Stromal cell of bone marrow (primary cell): ENCODE measurements at places on chromosomes 5 and 9.

DNA sequence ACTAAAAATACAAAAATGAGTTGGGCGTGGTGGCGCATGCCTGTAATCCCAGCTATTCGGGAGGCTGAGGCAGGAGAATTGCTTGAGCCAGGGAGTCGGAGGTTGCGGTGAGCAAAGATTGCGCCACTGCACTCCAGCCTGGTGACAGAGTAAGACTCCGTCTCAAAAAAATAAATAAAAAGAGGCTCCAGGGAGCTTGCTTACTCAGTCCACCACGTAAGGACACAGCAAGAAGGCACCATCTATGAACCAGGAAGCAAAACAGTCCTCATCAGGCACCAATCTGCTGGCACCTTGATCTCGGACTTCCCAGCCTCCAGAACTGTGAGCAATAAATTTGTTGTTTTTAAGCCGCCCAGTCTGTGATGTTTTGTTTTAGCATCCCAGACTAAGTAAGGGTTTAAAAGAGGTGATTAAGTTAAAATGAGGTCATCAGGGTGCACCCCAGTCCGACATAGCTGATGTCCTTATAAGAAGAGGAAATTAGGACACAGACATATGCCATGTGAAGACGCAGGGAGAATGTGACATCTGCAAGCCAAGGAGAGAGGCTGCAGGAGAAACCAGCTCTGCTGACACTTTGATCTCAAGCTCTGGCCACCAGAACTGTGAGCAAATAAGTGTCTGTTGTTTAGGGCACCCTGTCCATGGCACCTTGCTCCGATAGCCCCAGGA lies 45.9 kb downstream of the C9orf50 start:
- DNase-seq: peak; percentile 39

DNA sequence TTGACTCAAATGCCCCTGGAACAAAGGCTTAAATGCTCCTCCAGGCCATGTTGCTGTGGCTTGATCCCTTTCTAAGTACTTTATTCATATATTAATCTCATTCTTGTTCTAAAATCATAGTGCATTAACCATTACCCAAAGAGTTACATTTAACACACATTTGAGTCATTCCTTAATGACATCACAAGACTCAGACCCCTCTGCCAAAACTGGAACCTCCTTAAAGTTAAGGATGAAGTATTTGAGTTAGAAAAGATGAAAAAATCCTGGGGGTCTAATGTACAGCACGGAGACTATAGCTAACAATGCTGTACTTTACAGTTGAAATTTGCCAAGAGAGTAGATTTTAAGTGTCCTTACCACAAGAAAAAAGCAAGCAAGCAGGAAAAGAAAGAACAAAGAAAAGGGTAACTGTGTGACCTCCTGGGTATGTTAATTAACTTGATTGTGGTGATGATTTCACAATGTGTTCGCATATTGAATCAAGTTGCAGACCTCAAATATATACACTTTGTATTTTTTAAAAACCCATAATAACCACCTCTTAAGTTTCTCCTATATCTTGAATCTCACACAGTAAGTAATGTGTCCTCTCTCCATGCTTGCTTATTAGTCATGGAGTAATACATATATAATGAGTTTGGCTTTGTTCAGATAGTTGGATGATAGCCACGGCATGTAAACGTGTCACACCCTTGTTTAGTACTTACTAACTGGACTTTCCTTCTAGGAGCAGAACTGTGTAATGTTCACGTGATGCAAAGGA lies 376.9 kb downstream of the SEMA5A start:
- DNase-seq: no peak

DNA sequence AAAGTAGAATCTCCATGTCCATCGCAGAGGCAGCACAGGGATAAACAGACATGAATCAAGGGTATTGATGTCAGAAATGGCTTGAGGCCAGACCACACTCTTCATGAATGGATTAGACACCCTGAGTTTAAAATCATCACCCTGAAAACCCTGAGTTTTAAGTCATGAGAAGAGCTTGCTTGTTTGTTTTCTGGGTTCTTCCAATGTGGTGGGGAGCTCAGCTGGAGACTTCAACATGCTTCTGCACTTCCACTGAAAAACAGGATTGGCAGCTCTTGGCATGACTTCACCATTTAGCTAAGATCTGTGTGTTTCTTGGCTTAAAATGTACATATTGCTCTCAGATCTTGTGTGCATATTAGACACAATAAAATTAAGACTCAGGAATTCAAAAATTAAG lies 9.8 kb downstream of the GCNT4 start:
- DNase-seq: no peak

DNA sequence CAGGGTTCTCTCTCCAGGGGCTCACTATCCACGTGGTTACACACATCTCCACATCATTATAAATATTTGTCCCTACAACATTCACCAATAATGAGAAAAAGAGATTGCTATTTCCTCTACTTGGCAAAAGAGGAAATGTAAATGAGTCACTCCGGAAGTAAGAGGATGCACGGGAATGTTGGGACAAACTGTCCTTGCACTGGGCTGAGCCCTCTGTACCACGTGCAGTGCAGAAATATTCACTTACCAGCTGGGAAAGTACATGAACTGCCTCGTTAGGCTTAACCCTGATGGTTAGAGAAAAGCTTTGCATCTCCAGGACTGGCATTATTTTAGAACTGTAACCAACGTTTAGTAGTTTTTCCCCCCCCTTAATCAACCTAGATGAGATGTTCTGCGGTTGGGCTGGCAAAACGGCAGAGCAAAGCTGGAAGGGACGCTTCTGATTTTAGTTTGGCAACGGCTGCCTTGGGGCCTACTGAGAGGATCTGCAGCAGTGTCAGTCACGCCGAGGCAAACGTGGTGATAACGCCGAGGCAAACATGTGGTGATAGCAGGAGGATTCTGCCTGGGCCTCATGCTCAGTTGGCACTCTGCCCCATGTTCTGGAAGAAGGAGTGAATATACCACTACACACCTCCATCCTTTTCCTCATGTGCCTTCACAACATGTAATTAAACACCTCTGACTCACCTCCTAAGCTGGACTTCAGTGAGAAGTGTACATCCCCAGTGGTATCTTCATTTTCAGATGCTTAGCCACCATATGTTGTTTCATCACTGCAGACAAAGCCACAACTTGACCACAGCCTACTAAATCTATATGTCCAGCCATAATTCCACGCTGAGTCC lies 661.4 kb upstream of the KLF4 start:
- DNase-seq: no peak

- no peak for DNase-seq
Measured at GRCh38 chr5:139363937-139364336, 19.2 kb downstream of the SLC23A1 start.

DNA sequence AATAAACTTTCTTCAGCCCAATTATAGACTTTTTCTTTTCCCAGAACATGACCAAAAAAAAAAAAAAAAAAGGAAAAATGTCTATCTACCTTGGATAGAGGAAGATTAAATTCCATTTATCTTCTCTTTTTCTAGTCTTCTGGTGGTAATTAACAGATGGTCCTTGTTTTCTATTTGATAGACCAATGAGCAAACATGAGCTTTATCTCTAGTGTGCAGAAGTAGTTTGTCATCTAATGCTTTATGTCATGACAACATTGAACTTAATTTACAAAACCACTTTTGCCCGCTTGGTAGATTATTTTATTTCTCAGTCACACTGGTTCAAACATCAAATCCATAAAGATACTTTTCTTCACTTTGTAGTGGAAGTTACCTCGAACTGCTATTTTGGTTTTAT lies 69.5 kb upstream of the ELL2 start:
- no peak for DNase-seq

DNA sequence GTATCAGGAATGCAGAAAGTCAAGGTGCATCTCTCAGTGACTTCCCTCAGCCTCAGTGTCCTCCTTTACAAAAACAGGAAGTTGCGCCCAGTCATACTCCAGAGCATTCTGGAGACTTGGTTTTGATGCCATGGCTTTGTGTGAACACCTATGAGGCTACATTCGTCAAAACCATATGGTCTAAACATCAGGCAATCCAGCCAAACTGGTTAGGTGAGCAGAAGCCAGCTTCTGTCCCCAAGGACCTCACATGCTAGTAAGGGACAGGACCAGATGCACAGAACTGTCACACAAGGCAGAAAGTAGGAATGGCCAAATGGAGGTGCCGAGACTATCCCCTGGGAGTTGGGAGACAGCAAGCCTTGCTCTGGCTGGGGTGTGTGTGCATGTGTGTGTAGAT lies 217.2 kb downstream of the MELK start:
- DNase-seq: no peak

DNA sequence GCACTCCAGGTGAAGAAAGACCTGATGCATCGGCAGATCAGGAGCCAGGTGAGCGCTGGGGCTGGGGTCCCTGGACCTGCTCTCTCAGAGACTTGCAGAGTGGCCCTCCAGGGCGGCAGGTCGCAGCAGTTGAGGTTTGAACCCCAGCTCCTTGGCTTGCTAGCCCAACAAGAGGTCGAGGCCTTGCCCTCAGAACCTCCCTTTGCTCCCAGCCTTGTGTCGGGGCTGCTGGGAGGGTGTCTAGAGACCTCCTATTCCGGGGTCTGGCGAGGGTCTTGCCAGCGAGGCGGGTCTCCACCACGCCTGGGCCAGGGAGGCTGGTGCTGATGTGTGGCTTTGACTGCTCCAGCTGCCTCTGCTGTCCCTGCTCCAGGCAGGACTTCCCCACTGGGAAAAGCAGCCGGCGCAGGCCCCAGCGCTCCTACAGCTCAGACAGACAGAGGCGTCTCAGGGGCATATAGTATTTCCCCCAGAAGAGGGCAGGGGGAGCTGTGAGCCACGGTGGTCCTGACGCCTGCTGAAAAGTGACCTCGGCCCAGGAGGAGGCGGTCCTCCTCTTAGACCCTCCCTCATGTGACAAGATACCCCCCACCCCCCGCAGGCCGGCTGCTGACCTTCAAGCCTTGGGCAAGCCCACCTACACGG lies 38.3 kb downstream of the LRSAM1 start:
- no peak for DNase-seq

DNA sequence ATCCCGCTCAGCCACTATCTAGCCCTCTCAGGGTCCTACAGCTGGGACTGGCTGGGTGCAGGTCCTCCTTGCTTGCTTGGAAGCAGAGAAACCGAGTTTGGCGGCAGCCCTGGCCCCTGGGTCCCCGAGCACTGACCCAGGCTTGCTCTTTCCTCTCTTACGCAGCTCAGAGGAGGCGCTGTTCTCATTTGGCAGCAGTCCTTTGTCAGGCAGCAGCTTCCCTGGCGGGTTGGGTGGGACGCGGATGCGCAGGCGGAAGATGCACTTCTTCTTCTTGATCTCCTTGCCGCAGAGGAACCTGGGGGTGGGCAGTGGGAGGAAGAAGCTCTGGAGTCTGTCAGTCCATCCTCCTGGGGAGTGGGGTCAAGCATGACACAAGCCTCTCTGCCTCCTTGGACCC lies 14.5 kb downstream of the PHF19 start:
- no peak for DNase-seq

DNA sequence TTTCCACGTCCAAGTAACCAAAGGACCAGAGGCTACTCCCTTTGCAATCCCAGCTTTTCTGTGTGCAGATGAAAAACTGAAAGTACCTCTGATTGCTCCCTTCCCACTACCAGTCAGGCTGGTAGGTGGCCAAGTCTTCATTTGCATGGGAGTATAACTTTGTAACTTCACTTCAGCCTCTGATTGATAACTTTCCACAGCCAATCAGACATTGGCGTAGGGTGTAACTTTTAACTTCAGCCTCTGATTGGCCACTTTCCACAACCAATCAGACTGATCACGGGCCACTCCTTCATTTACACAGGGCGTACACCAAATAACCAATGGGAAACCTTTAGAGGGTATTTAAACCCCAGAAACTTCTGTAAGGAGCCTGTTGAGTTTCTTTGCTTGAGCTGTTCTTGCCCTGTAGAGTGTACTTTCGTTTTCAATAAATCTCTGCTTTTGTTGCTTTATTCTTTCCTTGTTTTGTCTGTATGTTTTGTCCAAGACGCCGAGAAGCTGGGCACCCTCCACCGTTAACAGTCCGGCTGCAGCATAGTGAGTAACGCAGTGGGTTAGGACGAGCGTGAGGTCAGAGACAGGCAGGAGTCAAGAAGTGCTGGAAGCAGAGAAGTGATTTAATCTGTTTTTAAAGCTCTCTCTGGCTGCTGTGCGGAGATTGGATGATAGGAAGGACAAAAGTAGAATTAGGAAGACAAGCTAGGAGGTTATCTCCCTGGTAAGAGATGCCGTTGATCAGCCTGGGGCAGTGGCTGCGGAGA lies 3.5 kb upstream of the EXOSC2 start:
- DNase-seq: peak; percentile 99

DNA sequence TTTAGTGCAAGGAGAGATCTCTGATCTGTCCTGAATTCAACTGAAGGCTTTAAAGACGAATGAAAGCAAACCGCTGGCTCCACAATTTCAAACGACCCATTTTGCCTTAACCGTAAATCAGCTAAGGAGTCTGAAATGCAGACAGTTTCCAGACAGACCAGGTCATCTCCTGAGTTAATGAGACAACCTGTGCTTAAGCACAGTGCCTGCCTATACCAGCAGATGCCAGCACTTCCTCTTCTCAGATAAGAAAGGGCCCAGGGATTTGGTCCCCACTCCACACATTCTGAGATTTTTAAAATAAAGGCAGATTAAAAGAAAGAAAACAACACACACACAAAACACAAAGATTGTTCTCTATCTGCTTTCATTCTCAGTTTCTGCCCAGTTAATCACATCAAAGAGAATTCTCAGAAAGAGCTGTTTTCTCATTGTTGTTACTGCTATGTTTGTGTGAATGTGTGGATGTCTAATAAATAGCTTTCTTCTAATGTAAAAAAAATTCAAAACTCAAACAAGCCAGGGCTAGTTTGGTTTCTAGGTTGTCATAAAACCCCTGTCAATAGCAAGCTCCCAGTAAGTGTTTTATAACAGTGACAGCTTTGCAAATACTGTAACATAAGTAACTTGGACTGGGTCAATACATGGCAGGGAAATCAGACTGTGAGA lies 157.7 kb upstream of the SLC24A2 start:
- DNase-seq: no peak

DNA sequence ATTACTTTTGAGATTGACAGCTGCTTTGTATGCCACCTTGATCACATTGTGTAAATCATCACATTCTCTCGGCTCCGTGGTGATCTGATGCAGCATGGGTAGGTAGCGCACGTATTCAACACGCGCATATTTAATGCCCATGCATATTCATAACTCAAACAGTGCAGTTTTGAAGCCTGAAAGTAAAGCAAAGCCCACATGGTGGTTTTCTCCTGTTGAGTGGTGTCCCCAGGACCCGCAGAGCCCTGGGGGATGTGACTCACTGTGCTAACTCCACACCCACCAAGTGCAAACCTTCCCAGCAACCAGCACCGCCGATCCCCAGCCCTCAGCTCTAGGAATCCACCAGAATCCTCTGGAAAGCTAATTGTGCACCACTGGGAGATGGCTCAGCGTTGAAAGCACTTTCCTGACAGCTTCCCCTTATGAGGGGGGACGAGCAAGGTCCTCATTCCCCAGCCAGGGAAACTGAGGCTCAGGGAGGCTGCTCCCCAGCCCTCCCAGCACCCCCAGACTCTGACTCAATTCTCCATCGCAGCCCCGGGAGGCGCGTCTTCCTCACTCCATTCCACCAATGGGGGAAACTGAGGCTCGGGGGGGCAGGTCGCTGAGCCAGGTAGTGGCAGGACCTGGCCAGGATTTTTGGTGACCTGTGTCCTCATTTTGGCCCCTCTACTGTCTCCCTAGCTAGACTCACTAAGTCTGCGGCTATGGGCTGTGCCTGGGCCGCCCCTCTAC lies 46.4 kb downstream of the SARDH start:
- no peak for DNase-seq

- no peak for DNase-seq
Measured at GRCh38 chr9:132350861-132351315, 3.9 kb downstream of the SETX start.
